ENCODE measurements at places on chromosomes 1 and 21.

DNA sequence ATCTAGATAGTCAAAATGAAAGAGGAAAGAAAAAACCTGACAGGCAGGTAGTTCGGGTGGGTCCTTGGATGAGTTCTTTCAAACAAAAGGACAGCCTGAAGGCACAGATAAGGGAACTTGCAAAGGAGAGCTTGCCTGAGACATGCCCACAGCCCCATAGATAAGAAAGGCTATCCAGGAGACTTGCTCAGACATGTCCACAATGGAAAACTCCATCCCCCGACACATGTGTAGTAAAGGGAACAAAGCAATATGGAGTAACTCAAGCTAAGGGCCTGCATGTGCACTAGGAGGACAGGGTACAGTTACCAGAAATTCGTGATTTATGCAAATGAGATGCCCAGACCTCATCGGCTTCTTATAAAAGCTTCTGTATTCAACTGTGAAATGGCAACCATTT lies 281.5 kb downstream of the NEGR1 start:
- no peak for DNase-seq

- DNase-seq, result no peak
Observed at GRCh38 chr1:162400790-162401355, 11.1 kb downstream of the SH2D1B start.

- peak; percentile 21 for DNase-seq
Observed at GRCh38 chr1:180586671-180587155, 27.9 kb downstream of the OVAAL start.

DNA sequence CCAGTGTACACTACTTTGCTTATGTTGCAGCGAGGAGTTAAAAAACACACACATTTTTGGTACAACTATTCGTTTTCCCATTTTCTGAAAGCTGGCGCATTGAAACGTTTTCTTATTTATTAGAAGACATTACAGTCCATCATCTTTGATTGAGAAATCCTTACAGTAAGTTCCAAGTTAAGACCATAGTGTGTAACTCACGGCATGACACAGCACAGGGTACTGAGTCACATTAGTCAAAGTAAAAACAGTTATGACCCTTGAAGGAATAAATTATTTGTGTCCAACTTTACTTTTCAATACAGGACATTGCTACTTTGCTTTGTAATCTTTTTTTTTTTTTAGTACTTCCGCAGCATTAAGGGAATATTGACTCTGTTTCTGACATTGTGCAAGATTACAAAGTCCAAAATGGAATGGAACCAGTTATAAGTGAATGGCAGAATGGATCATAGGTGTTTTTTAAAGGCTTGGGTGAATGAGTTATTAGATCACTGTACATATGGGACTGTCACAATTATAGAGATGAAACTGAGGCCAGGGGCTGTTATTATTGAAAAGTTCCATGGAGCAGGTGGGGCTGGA lies 11.7 kb downstream of the PTGFRN start:
- DNase-seq, result no peak

DNA sequence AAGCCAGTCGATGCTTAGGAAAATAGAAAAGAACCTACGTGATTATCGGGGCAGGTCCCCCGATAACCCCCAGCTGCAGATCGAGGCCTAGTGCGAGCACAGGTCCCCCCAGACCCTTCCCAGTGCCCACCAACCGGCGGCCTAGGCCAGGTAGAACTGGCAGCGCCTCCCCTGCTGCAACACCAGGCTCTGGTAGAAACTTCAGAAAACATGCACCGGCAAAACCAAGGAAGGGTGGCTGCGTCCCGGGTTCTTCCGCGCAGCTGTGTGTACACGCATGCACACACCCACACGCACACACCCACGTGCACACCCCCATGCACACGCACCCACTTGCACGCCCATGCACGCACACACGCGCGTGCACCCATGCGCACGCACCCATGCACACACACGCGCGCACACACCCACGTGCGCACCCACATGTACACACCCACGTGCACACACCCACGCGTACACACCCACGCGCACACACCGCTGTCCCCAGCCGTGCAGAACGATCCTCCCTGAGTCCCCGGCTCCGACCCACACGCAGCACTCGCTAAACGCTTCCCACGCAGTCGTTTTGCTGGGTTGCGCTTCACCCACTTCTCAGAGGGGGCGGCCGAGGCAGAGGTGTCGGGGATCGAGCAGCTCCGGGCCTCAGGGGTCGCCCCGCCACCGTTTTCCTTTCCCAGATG lies 5.2 kb downstream of the TSPEAR start:
- DNase-seq, result no peak

GRCh38 chr1:228837032-228837431 lies 101.8 kb downstream of the RHOU start:
- no peak for DNase-seq

- DNase-seq, result no peak
Observed at GRCh38 chr1:108610073-108610472, 50.2 kb downstream of the EEIG2 start.

DNA sequence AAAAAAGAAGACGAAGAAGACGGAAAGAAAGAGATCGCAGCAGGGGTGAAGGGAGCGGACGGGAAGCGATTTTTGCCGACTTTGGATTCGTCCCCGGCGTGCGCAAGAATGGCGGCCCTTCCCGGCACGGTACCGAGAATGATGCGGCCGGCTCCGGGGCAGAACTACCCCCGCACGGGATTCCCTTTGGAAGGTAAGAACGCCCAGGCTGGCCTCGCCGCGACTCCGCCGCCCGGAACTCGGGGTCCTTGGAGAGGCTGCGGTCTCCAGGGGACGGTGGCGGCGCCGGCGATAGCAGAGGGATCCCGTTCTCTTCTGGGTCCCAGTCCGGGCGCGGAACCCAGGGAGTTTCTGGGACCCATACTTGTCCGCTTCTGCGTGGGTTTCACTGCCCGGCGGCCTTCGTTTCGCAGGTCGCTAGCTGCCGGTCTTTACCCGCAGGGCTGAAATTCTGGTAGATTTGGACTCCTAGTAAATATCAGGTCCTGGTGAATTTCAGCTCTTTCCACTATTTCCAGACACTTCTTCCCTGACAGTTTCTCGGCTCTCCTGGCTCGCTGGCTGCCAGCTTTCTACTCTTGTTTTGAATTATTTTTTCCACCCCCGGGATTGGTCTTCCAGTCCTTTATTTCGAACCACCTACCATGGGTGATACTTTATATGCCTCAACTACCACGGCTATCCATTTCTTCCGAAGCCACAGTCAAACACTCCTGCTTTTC lies 1.0 kb downstream of the PAX7 start:
- no peak for DNase-seq

DNA sequence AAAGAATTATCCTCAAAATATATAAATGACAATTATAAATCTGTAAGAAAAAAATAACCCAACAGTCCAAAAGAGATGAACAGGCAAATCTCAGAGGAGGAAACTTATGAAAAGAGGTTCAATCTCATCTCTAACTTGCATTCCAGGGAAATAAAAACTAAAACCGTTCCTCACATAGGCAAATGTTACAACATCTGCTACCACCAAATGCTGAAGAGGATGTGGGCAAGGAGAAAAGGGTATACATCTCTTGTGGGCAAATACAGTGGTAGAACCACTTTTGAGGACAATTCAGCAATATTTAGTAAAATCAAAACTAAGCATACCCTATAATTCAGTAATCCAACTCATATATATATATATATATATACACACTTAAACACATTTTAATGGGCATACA lies 33.7 kb upstream of the SGIP1 start:
- DNase-seq, result no peak

- no peak for DNase-seq
Observed at GRCh38 chr1:227544067-227545050, 19.0 kb upstream of the ZNF678 start.

- no peak for DNase-seq
Observed at GRCh38 chr1:108850929-108851328, 6.0 kb downstream of the AKNAD1 start.

DNA sequence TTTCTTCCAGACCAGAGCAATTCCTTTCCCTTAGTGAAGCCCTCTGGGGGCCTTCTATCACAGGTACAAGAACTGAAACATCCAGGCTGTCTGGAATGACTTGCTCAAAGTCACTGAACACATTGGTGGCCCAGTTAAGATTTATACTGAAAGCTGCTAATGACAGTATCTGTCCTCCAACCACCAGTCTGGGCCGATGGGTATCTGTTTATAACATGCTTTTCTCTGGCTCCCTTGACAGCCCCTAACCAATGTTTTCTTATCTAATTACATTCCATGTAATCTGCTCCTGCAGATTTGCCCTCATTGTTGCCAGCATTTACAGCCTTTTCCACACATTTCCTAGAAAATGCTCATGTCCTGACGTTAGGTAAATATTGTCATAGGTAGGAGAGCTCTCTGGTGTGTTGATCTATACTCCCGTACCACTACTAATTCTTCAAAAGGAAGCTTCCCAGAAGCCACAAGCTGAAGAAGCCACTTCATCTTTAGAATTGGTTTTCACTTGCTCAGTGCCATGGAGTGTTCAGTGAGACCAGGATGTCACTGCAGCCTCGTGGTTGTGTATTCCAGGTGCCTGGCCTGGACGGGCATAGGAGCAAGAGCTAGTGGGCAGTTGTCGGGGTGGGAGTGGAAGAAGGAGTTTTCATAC lies 163.9 kb downstream of the TSEN15 start:
- no peak for DNase-seq

DNA sequence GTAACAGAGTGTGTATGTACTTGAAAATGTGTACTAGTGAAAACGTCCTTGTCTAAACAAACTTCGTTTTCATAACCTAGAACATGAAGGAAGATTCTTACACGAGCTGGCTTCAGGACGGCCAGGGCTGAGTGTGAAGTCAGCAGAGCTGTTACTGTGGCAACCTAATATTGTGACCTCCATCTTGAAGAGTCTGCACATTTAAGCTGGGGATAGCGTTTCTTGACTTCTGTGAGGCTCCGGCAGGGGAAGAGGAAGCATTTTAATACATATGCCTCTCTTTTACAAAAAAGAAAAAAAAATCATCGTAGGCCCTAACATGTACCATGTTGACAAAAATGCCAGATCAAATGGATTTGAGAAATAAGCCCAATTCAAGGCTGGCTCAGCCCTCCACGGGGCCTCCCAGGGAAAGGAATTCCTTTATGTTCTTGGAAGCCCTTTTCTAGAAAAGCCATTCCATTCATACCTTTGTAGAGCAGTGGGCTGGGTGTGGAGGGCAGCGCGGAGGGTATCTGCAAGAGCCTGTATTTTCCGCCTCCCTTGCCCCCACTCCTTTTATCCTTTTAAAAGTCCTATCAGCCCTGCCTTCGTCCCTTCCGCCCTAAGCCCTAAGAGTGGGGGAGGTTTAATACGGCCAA lies 51.1 kb downstream of the SIM2 start:
- DNase-seq, result no peak

DNA sequence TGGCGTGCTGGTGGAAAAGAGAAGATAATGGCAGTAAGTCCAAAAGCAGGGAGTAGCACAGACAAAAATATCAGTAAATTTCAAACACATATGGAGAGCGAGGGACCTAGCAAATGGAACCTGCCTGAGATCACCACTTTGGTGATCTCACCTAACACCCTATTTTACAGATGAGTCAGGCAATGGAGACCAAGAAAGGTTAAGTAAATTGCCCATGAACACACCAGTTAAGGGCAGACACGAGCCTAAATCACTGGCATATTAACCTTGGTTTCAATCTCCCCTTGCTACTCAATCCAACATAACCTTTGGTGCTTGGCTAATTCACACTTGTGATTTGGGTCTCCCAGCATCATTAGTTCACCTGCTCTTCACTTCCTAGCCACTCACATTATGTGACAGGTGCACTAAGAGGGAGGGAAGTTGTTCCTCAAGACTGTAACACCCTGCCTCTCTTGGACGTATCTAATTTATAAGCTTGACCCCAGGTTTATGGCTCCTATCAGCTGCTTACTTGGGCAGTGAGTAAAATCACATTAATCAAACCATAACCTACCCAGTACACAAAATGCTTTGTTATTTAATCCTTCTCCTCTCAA lies 11.5 kb downstream of the ZNF697 start:
- no peak for DNase-seq

- no peak for DNase-seq
Observed at GRCh38 chr1:33335020-33335419, 14.1 kb upstream of the A3GALT2 start.

GRCh38 chr1:86507935-86508582 lies 38.8 kb upstream of the CLCA4 start:
- peak; percentile 40 for DNase-seq

DNA sequence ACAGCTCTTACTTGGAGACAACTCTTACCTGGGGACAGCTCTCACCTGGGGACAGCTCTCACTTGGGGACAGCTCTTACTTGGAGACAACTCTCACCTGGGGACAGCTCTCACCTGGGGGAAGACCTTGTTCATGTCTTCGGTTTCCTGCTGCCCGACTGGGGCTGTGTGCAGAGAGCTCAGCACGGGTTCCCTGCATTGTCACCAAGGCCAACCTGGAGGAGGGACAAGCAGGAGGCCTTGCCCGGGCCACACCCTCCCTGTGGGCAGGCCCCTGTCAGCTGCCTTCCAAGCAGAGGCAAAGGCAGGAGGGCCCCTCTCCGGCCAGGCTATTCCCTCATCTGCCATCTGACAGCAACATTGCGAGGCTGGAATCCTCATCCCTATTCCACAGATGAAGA lies at the start of gene LDLRAD1:
TSS of gene LDLRAD1 (minus strand) at position 208 of the 400 bp plus-strand sequence. CDS start at position 134, 74 bp downstream.
- DNase-seq, result no peak

GRCh38 chr1:56385314-56385713 lies 194.0 kb downstream of the PLPP3 start:
- peak; percentile 8 for DNase-seq

DNA sequence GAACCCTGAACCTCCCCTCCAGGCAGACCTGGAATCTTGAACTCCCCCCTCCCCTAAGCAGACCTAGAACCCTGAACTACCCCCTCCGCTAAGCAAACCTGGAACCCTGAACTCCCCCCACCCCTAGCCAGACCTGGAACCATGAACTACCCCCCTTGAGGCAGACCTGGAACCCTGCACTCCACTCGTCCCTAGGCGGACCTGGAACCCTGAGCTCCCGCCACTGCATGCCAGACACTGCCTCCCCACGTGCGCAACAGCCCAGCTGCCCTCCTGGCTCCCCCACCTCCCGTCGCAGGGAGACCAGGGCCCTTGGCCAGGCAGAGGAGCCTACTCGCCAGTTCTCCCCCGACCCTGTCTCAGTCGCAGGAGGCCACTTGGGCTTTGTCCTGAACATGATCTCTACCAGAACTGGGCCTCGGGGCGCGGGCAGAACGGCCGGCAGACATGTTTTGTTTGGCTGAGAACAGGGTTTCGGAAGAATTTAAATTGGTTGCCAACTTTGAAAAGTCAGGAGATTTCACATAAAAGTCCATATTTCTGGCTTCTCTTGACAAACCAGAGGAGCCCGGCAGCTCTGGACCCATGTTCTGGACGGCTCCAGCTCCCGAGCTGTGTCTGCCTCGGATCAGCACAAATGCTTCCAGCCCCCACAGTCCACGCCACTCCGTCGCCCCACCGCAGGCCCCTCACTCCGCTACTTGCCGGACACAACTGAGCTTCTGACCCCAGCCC lies 9.2 kb upstream of the PLEKHG5 start:
- DNase-seq, result peak; percentile 71

- DNase-seq, result no peak
Observed at GRCh38 chr1:246519514-246519913, 12.4 kb upstream of the SMYD3 start.

DNA sequence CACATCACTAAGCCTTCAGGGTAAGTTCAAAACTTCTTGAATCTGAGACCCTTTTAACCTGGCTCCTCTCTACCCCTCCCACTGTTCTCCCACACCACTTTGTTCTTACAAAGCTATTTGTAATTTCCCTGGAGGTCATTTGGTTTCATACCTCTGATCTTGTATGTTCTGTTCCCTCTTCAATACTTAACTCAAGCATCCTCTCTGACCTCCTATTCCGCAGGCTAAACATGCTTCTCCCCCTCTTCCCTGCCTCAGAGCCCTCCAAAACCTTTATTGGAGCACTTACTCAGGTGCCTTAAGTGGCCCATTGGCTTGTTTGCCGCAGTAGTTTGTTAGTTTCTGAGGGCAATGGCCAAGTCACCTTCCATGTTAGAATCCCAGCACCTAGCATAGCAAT lies 54.8 kb downstream of the SSX2IP start:
- no peak for DNase-seq
